ENCODE measurements at places on chromosomes 2 and 18.

GRCh38 chr2:133266041-133266925, 302.0 kb downstream of the NCKAP5 start:
- DNase-seq: peak; percentile 40

- no peak for DNase-seq
Measured at GRCh38 chr2:204191574-204191973, 255.0 kb downstream of the ICOS start.

- no peak for DNase-seq
Measured at GRCh38 chr2:44940049-44940494, 1.4 kb upstream of the SIX3 start.

- no peak for DNase-seq
Measured at GRCh38 chr2:145849466-145849865, 1329.5 kb upstream of the ZEB2 start.

GRCh38 chr2:69469375-69469774, 32.1 kb upstream of the NFU1 start:
- no peak for DNase-seq

DNA sequence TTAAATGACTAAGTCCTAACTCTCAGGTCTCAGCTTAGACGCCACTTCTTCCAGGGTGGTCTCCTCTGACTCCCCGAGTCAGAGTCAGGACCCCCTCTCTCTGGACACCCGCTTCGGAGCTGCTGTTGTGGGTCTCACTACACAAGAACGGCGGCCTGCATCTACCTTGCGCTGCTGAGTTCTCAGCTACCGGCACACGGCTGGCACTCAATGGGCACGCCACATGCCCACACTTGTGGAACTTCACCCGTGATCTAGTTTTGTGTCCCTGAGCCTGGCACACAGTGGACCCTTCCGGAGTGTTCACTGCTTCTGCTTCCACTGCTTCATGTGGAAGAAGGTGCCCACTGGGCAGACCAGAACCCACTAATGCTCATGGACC, 58.3 kb upstream of the ID2 start:
- DNase-seq: no peak

Measured in HCEC 1CT (cell line).